NCI-H526 treated with DMSO at 0.1 percent for 48 hours (cell line): ENCODE measurements at places on chromosomes 11 and 22.

DNA sequence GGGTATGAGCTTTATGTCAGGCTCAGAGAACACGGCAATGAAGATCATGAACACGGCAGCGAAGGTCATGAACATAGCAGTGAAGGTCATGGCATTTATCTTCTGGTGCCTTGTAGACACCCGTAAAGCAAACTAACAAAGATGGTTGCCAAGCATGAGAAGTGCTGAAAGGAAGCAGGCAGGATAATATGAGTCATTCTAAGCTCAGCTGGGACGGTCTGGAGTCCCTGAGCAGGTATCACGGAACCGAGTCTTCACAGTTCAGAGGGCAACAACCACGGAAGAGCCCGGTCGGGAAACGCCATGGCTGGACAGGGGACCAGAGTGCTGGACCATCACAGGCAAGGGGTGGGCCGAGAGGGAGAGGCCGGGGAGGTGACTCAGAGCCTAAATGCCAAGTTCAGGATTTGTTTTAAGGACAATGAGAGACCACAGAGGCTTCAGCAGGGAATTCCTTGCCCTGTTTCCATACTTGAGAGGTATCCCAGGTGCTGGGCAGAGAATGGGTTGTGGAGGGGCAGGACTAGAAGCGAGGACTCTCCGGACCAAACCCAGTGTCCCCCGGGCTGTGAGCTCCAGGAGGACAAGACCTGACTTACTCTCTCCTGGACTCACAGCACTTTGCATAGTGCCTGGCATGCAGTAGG lies 13.1 kb upstream of the MS4A10 start:
- no peak for DNase-seq

- no peak for DNase-seq
Observed at GRCh38 chr22:20438678-20439492, 1.3 kb upstream of the SCARF2 start.

GRCh38 chr11:134170919-134171281 lies 52.9 kb downstream of the NCAPD3 start:
- no peak for DNase-seq

- peak; percentile 1 for DNase-seq
Observed at GRCh38 chr22:41576877-41577276, 12.8 kb downstream of the PMM1 start.

DNA sequence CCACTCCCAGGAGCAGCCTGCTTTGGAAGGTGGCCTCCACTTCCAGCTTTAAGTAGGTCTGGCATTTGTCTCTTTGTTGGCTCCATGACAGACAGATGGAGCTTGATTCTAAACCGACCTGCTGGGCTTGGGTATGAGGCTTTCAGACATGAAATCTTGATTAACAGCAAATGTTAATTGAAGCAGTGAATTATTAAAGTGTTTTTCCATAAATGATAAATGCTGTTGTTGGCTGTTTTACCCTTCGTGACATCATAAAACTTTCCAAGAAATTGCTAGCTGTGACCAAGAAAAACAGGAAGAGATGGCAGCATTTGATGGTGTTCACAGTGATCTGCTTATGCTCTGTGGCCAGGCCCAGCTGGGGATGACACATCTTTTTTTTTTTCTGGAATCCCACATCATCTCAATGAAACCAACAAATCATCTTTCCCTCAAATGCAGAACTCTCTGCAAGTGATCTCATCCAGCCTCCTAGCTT lies 66.1 kb downstream of the RBMXL2 start:
- DNase-seq = no peak

DNA sequence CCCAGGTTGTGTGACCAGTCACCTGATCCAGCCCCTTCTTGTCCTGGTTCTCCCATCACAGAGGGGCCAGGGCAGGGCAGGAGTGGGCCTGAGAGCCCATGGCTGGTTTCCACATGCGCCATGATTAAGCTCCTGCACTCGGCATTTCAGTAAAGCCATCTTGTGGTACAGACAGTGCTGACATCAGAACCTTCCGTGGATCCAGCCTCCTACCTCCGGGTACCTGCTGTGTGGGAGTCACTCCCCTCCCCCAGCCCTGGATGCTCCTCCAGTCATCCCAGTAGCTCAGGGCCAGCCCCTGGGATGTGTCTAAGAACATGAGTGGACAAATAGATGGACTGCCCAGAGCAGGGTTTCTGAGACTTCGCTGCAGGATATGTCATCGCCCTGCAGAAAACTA lies 22.1 kb upstream of the MGAT3 start:
- no peak for DNase-seq

- no peak for DNase-seq
Observed at GRCh38 chr11:4060182-4060923, 34.2 kb upstream of the RRM1 start.

DNA sequence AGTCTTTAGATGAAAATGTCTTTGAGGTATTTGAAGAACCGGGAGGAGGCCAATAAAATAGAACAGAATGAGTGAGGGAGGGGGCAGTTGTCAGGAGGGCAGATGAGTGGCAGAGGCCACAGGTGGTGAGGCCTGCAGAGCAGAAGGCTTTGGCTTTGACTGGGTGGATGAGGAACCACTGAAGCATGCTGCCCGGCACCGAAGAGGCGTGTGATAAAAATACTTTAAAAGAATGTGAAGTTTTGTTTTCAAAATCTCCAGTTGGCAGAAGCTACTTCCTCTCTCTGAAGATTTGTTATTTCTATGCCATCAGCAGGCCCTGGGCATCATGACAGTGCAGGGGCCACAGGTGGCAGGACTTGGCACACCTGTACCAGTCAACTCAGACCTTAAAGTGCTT lies 6.3 kb downstream of the MS4A12 start:
- DNase-seq = no peak

GRCh38 chr11:16727806-16728205 lies 10.6 kb upstream of the C11orf58 start:
- no peak for DNase-seq

DNA sequence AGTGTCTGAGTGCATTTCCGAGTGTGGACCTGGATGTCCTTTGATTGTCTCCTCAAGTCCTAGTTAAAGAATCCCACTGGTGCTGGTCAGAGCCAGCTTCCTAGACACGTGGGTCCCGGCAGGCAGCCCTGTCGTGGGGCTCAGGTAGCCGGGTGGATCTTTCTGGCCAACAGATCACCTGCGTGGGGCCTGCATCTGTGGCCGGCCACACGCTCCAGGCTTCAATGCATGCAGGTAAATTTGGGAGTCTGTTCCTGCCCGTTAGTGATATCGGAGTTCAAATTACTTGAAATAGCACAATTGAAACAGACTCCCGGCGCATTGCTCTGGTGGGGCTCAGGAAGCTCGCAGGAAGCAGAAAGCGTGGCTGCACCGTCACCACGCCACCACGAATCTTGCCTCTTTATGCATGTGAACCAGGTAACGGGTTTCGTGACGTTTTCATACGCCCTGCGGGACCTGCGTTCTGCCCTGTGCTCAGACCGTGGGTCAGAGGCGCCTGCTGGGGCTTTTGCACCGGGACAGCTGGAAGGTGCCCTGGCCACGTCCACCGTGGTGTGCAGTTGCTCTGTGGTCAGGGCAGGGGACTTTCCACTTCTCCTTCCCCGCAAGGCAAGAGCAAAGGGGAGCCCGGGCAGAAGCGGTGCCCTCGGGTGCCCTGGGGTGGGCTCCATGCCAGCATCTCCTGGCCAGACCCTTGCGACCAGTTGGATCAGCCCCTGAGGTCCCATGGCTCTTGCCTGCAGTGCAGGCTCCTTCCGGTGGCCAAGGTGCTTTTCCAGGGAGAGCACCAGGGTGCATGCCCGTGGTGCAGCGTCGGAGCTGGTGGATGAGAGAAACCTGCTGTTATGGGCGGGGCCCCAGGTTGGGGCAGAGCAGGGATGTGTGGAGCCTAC lies 803.5 kb downstream of the BRD1 start:
- no peak for DNase-seq

DNA sequence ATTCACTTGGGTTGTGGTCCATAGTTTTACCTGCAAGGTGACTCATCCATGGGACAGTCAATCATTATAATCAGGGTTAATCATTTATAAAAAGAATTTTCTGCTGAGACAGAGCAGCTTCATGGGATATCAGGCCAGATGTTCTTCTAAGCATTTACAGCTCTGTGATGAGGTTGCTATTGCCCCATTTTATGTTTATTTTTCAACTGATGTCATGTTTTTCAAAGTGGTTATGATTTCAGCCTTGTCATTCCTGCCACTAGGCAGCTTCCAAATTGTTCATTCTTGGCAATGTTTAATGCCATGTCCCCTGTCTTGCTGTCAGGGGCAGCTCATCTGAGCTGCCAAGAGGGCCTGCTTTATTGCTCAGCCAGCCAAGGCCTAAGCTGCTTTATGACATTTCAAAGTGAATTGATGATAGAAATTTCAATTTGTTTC lies 35.9 kb upstream of the ZBED5 start:
- no peak for DNase-seq

DNA sequence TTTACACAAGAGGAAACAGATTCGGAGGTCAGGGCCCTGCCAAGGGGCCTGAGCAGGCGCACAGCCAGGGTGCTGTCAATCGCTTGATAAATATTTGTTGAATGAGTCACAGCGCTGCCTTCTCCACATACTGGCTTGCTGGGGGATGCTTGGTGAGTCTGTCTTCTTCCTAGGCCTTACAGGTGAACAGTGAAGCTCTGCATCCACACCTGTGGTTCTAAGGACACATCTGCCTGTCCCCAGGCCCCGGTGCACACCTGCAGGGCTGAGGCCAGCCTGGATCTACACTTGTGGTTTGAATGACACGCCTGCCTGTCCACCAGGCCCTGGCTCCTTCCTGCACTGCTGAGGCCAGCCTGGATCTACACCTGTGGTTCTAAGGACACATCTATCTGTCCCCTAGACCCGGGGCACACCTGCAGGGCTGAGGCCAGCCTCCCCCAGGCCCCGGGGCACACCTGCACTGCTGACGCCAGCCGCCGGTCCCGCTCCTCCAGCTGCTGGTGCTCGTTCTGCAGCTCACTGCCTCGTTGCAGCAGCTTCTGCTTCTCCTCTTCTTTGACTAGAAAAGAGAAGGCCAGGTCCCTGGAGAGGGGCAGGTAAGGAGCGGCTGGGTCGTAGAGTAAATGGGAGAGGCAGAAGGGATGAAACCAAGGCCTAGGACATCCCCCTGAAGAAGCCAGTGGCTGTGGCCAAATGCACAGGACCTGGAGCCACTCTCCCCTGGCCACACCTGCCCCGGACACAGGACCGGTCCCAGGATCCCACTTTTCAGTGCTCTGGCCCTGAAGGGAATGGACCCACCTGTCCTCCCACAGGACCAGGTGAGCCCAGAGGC lies 124.6 kb downstream of the PHF21B start:
- DNase-seq = no peak

DNA sequence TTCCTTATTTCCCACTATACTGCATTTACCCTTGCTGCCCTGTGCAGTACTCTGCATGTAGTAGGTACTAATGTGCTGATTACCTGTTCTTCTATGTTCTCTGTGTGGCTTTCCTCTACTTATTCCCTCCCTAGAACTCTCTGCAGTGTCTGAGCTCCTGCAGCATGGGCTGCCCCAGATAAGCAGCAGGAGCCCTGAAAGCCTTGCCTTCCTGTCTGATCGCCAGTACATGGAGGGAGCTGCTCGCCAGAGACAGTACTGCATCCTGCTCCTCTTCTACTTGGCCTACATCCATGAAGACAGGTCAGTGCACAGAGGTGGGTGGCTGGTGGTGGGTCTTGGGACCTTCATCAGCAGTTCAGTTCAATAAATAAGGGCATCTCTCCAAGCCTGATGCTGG lies 42.2 kb upstream of the CCDC134 start:
- DNase-seq = no peak

DNA sequence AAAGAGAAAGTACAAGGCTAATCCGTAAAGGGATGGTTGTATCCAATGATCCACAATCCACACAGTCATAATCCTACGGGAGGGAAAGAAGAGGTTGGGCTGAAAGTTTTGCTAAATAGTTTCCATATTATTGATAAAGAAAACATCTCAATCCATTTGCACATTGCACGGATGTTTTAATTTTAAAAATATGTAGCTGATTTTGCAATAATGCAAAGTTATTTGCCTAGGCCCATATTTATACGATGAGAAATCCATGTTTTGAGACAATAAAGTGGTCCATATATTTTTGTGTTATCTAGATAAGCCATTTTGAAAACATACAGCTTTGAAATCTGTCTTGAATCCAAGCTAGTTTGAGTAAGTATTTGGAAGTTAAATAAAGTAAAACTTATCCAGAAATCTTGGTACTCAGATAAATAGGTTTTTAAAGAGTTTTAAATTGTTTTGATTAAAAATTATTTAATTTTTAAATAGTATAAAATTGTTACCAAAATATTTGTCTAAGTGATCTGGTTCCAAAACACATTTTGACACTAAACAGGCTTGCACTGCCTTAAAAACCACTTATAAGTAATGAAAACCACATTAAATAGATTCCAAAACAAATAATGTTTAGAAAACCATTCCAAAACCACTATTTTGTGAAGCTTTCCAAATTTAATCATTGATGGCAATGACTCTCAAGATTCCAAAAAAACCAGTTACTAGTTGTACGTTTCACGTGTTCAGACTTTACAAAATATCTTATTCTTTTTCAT lies 38.2 kb upstream of the PAMR1 start:
- no peak for DNase-seq

DNA sequence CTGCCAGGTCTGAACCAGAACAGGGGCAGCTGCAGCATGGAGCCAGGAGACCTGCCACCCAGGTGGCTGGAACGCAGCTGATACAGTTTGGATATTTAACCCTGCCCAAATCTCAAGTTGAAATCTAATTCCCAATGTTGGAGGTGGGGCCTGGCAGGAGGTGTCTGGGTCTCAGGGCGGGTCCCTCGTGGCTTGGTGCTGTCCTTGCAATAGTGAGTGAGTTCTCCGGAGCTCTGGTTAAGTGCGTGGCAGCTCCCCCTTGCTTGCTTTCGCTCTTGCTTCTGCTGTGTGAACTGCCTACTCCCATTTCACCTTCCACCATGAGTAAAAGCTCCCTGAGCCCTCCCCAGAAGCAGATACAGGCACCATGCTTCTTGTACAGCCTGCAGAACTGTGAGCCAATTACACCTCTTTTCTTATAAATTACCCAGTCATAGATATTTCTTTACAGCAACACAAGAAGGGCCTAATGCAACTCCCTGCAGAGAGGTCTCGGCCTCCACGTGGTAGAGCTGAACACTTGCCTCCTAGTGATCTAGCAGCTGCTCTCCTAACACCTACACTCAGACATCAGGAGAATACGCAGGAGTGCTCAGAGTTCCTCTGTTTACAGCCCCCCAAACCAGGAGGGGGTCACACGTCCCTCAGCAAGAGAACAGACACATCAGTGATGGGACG lies 203.7 kb downstream of the CTTN start:
- peak; percentile 25 for DNase-seq

DNA sequence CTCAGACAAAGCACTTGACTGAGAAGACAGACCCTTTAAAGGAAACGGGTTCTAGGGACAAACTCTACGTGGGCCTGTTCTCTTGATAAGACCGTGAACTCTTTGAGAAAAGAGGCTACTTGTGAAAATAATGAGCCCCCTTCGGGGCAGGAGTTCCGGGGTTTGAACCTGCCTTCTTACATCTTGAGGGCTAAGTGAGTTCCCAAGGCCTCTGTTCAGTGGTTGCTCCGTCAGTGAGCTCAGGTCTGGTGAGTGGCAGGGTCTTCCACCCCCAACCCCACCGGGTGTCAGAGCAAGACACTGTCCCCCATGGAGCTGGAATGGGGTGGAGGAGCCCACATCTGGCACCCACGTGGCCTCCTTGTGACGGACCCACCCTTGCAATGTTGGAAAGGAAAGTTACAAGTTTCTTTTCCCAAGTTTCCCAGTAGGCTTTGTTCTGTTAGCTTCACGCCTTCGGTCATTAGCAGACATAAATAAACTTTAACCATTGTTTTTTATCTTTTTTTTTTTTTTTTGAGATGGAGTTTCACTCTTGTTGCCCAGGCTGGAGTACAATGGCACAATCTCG lies 6.3 kb upstream of the SAMM50 start:
- no peak for DNase-seq
